ENCODE measurements at places on chromosomes 4 and X.

- no peak for DNase-seq
Measured at GRCh38 chrX:129726307-129727111, 12.3 kb upstream of the XPNPEP2 start.

- DNase-seq, result no peak
Measured at GRCh38 chr4:52578951-52579350, 80.2 kb downstream of the USP46 start.

GRCh38 chr4:7938266-7938608, 1.4 kb downstream of the AFAP1 start:
- no peak for DNase-seq

GRCh38 chr4:158099686-158100085, 73.1 kb downstream of the GASK1B start:
- no peak for DNase-seq

DNA sequence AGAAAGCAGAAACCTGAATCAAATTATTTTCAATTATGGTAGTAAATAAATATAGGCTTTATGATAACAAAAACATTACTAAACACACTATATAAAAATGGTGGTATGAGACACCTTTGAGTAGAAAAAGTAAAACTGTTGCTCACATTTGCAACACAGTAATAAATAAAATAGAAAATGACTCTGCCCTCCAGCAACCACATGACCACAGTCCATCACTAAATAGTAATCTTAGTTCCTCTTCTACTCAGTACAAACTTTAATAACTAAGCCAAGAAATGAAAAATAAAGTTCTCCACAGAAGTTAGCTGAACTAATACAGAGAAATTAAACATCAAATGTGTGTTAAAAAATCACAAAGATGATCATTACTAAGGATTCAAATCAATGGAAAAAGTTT, 108.5 kb downstream of the ADGRA3 start:
- DNase-seq, result no peak

GRCh38 chrX:81261576-81261975, 59.7 kb downstream of the SH3BGRL start:
- DNase-seq, result no peak

DNA sequence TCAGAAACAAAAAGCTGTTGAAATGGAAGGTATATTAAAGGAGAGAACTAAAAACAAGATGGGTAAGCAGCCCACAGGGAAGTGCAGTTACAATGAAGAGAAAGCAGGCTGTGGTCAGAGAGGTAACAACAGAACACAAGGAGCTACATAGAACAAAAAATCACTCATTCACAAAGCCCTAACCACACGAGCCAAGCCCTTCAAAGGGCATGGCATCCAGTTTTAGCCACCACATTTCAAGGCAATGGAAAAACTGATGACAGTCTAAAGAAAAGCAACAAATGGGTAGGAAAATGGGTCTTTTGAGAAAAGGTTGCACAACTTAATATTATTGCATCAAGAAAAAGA, 37.5 kb downstream of the KDR start:
- no peak for DNase-seq

DNA sequence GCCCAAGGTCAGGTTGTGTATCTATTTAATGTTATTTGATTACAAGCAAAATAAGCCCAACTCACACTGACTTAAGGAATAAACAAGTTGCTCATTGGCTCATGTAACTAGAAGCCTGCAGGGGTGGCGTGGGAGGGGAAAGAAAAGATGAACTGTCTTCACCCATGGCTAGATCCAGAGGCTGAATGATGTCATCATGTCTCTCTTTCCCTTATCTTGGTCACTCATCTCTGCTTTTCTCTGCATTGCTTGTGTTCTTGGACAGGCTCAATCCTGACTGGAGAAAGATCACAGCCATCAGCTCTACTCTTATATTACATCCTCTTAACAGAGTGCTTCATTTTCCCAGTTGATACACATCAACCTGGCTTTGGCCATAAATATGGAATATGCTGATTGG, 290.0 kb upstream of the DIAPH2 start:
- no peak for DNase-seq

- DNase-seq, result peak; percentile 2
Measured at GRCh38 chr4:55396308-55397125, 760 bp downstream of the TMEM165 start.

DNA sequence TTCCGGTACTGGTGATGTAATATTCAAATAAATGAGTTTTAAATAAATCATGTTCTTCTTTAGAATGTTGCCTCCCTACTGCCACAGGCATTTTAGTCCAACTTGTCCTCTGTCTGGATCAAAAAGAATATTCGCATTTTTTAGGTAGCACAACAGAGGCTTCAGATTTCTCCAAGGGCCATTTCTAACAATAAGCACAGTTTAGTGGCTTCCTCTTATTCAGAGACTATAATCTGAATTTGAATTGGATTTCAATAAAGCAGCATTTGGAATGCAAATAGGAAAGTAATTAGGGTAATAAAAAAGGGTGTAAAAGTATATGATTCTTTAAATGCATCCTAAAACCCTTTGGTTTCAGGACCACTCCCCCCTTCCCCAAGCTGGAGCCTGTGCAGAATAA, 167.9 kb upstream of the GLRA2 start:
- no peak for DNase-seq

GRCh38 chr4:84626673-84627072, 43.7 kb downstream of the CDS1 start:
- no peak for DNase-seq

DNA sequence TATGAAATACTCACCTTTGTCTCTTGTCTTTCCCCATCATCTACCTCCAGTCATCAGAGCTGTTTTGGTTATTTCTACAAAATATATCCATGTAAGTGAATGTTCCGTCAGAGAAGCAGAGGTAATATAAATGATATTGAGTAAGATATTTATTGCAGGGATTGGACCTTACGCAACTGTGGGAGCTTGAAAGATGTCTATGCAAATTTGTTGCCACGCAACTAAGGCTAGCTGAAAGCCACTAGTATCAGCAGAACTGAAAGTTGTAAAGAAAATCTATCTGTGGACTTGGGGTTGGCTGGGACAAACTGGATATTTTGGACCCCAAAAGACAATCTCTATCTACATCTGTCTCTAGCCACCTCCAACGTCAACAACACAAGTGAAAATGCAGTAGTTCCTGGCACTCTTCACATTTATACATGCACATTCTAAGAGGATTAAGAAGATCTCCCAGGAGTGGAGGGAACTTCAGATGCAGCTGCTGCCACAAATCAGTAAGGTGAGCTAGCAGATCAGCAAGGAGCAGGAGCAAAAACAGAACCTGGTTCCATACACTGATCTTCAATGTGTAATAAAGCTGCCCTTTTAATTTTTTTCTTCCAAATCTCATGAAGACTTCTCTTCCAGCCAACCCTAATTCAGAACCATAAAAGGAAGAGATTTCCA, 8.5 kb upstream of the CCSER1 start:
- DNase-seq, result no peak

- DNase-seq, result no peak
Measured at GRCh38 chr4:184476695-184477094, 2.3 kb upstream of the IRF2 start.

DNA sequence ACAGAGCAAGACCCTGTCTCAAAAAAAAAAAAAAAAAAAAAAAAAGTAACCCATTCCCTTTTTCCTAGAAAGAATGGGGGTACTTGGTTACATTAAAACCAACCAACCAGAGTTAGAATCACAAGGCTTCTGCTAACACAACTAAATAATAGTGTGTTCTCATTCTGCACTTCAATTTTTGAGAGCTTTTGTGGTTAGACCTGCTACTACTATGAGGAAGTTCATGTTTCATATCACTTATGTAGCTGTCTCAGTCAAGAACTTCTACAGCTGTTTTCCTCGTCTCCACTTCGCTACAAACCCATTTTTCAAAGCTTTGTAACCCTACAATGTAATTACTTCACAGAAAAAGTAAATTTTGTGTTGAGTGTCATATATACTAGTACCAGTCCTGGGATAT, 58.3 kb downstream of the PDHA2 start:
- DNase-seq, result no peak

DNA sequence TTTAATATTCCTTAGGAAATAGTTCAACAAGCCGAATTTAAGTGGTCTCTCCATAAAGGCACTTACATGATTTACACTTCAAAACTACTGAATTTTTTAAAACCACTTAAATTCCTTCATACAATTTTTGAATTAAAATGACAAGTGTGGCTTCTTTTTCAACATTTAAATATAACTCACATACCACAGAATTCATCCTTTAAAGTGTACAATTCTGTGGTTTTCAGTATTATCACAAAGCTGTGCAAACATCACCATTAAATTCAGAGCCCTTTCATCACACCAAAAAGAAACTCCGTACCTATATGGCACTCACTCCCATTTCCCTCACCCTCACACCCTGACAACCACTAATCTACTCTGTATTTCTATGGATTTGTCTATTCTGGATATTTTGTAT, 200.9 kb upstream of the MAB21L2 start:
- no peak for DNase-seq

DNA sequence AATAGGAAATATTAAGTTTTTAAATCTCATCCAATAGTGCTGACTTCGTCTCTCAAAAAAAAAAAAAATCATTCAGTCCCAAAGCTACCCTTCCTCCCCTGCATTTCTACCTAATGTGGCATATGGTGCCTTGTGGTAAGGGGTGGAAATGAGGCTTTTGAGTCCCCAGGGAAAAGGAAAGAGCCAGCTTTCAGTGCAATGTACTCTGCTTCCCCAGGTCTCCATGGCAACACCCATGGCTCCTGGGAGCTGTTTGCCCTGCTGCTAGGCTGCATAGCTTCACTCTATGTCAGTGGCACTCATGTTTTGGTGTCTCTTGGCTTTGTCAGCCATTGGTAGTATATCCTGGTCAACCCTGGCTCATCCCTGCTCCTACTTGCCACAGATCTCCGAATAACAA, 175.9 kb downstream of the SLC39A8 start:
- DNase-seq, result no peak

Measured in stimulated activated CD8-positive, alpha-beta memory T cell treated with anti-CD3 and anti-CD28 coated beads, Interleukin-12 subunit alpha, Interleukin-12 subunit beta, amount 100 ng/mL, for 4 hours (primary cell).